ENCODE measurements at places on chromosomes 7 and 10. TPM values are rescaled to one million over a fixed set of nuclear protein-coding genes. Genes with fewer than 3 reads are reported as not detected.

DNA sequence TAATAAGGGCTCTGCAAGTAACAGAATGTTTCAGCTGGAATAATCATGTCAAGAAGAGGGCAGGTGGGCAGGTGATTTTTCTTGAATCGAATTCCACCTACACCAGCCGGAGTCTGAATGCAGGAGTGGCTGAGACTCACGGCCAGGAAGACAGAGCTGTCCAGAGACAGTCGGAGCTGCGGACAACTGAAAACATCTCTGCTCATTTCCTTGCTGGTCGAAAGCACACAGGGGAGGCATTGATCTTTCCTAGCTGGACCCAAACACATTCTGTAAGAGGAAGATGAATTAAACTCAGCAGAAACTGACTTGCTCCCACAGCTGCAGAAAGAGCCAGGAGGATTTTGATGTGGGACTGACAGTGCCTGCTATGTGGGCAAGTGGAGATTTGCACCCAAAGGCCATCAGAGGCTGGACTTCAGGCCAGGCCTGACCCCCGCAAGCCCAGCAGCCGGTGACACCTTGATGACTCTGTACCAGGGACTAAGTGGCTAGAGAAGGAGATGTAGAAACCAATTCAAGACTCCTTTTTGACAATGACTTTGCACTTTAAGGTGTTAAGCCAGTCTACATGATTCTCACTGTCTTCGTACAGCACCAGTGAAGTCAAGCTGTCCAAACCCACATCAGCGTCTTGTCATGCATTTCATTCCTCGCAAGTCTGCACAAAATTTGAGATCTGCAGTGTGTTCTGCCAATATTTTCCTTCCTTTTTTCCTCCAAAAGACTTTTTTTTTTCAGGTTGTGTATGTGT, 169.4 kb downstream of the TEX36 start:
- DNase-seq, result no peak

GRCh38 chr10:73768881-73769280, 13.0 kb upstream of the CHCHD1 start:
- no peak for DNase-seq

GRCh38 chr10:32182476-32182875, 126.3 kb upstream of the KIF5B start:
- DNase-seq, result no peak

The HKDC1 gene
- polyA plus RNA-seq, result 14.0 TPM

DNA sequence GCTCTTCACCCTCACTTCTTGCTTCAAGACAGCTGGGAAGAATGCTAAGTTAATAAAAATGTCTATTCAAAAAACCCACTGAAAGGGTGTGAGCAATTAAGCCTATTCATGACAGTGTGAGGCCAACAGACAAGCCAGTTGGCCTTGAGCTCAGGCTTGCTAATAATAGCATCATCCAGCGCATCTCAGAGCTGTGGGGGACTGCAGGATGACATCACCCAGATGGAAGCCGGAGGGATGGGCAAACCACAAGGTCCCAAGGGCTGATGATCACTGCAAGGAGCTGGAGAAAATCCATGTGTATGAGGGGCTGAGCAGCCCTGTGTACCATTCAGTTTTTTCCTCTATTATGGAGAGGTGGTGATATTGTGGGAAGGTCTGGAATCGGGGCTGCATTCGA, 770.4 kb downstream of the TNS3 start:
- no peak for DNase-seq

GRCh38 chr10:63105225-63106110, 27.7 kb upstream of the NRBF2 start:
- no peak for DNase-seq

DNA sequence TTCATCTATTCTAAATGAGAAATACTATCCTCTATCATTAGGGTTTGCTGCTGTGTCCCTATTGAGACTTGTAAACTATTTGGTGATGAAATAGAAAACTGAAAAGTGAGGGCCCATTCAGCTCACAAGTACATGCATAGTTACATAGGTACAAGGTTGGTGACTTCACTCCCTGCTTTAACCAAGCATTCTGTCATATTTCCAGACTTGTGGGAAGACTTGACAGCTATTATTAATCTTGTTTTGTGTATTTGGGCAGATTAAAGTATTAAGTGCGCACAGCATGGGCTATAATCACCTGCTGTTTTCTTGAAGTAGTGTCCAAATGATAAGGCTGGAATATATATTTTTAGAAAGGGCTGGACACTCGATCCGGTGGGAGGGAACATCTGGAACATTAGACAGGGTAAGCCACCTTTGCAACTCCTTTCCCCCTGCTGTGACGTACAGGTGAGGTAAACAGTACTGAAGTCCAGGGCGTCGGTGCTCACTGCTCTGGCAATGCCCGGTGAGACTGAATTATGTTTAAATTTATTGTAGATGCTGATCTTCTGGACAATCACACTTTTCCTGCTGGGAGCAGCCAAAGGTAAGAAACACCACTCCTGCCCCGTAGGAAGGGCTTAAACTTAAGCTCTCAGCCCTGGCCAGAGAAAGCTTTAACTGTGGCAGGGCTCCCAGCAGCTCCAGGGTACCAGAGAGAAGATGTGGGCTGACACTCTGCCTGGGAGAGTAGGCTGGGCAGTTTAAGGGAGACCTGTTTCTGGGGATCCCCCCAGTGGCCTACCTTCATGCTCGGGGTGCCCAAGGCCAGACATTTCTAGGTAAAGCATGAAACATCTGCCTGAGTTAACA, at the start of gene PNLIPRP1:
Gene PNLIPRP1, plus strand, starts transcription at position 370 of the 855 bp plus-strand sequence. Its CDS starts 171 bp downstream, at position 541.
- no peak for DNase-seq

- no peak for DNase-seq
These were observed 332.0 kb upstream of the GALNT17 start for GRCh38 chr7:70799841-70800405.

The AEBP1 gene
- polyA plus RNA-seq, result 82.4 TPM

DNA sequence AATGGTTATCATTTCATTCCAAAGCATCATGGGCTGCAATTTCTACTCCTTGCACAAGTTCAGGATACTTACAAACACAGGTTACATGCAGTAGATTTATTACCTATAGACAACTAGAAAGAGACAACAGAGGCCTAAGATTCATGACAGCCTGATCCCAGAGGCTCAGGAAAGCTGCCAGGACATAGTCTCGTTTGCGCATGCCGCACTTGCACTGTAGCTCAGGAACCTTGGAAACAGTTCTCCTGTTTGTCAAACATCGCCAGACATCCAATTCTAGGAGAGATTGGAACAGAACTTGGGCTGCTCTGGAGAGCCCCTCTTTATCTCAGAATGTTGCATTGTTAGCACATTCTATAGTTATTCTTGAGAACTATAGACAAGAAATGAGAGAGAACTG, 216.2 kb upstream of the CDC14C start:
- DNase-seq, result no peak

The SAMD9 gene
- polyA plus RNA-seq, result 6.7 TPM

GRCh38 chr10:18224626-18225445, 84.6 kb downstream of the CACNB2 start:
- no peak for DNase-seq

DNA sequence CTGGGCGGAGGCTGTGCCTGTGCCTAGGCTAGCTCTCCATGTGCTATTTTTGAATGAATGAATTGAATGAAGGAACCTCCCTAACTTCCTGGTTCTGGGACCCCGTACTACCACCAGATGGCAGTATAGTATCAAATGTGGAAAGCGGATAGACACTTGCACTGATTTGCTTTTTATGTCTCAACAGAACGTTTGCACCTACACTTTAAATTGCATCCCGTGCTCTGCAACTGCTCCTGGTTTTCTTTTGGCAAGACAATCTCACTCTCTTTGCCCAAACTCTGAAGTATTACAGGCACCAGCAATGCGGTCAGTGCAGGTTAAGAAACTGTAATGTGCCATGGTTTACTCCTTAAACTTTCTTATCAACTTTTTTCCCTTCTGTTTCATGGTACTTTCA, 6.5 kb downstream of the FZD8 start:
- no peak for DNase-seq

DNA sequence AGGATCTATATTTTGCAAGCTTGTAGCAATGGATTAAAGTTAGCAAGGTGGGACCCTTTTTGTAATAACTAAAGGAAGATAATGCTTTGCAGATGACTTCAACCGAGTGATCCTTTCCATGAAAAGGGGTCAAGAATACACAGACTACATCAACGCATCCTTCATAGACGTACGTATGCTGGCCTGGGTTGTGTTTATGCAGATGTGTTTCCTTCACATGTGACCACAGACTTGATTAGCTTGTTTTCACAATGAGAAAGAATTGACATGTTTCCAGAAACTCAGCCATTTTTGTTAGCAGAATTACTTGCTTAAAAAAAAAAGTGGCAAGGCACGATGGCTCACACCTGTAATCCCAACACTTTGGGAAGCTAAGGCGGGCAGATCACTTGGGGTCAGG, 54.2 kb downstream of the MKI67 start:
- DNase-seq, result no peak

DNA sequence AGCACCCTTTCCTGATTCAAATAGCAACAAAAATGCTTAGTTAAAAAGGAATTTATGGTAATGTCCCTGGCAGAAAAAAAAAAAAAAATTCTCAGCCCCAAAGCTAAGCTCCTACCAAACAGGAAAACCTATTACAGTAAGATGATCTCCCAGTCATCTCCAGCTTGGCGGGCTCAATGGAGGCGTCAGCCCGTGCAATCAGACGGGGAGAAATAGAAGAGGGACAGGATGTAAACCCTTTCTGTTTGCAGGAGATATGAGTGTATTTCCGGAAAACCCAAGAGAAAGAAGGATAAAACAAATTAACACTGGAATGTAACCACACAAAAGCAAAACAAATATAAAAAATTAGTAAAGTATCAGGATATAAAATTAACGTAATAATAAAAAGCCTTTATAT, 242.8 kb downstream of the TCERG1L start:
- DNase-seq, result no peak

The SCD gene
- 41.1 TPM for polyA plus RNA-seq

The NKX2-3 gene
- polyA plus RNA-seq, result not detected

- DNase-seq, result no peak
These were observed 248.9 kb upstream of the IGFBP3 start for GRCh38 chr7:46170021-46170420.

- no peak for DNase-seq
These were observed 15.6 kb downstream of the SNX10 start for GRCh38 chr7:26307226-26307625.

The PRSS37 gene
- polyA plus RNA-seq, result 1.3 TPM

The TAS2R41 gene
- polyA plus RNA-seq, result not detected

GRCh38 chr10:89567576-89568245, 32.3 kb upstream of the SLC16A12 start:
- no peak for DNase-seq

- no peak for DNase-seq
These were observed 2.0 kb downstream of the AGAP3 start for GRCh38 chr7:151088019-151088855.

- DNase-seq, result no peak
These were observed 82.5 kb upstream of the LRGUK start for GRCh38 chr7:134044682-134045081.

DNA sequence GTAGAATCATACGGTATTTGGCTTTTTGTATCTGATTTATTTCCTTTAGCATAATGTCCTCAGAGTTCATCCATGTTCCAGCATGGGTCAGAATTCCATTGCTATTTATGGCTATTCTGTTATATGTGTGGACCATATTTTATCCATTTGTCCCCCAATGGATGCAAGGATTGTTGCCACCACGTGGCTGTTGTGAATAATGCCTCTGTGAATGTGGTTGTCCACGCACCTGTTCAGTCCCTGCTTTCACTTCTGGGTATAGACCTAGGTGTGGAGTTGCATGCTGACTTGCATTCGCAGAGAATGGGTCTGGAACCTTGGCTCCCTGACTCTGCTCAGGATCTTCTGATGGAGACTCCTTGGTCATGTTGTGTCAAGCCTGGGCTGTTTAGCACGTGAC, 199.9 kb downstream of the CAMK1D start:
- no peak for DNase-seq

GRCh38 chr10:60950300-60950699, 6.3 kb upstream of the RHOBTB1 start:
- DNase-seq, result no peak

GRCh38 chr7:26567266-26567665, 275.6 kb downstream of the SNX10 start:
- DNase-seq, result no peak

The NXPH1 gene
- 0.25 TPM for polyA plus RNA-seq

- no peak for DNase-seq
These were observed 52.9 kb downstream of the ZNF467 start for GRCh38 chr7:149720372-149721083.

- no peak for DNase-seq
These were observed 189.8 kb upstream of the SH2B2 start for GRCh38 chr7:102096706-102097427.

DNA sequence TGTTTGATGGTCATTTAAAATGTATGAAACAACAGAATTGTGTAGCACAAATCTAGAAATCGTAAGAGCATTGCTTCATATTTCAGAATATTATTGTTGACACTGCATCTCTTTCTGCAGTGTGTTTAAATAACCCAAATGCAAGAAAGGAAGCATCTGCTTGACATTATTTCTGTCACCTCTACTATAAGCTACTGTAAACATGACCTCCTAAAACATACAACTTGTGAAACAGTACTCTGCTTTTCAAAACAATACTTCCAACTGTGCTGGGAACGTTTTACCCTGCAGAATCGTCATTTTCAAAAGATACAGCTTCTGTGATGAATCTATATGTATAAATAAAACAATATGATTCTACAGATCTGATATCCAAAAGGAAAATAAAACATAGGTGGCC, 82.0 kb downstream of the RNF133 start:
- no peak for DNase-seq

GRCh38 chr10:93225938-93226337, 152.2 kb downstream of the CYP26A1 start:
- no peak for DNase-seq

DNA sequence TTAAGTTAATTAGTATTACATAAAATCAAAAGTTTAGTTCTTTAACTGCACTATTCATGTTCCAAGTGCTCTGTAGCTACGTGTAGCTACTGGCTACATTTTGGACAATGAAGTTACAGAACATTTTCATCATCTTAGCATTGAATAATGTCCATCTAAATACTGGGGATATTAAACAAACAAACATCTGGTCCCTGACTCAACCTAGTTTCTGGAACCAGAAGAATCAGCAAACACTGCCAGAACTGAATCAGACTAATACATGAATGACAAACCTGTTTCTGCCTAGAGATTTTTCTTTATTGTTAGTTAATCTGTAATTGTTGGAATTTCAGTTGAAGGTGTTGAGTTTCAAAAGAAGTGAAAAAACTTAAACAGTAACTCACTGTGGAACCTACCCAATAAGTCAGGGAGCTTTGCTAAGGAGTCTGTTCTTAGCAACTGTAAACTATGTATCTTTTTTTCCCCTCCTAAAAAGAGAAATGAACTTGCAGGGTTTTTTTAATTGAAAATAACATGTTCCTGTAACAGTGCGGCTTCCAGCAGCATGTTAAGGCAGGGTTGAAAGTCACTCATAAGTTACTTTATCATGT, 58.3 kb downstream of the CDK13 start:
- DNase-seq, result no peak

- no peak for DNase-seq
These were observed 23.2 kb downstream of the TPK1 start for GRCh38 chr7:144812379-144813283.

GRCh38 chr7:19988860-19989259, 215.4 kb upstream of the TMEM196 start:
- DNase-seq, result no peak

- no peak for DNase-seq
These were observed 111.3 kb upstream of the TNS3 start for GRCh38 chr7:47693216-47693615.

The EPO gene
- polyA plus RNA-seq, result 0.10 TPM

The CDC14C gene
- not detected for polyA plus RNA-seq

- DNase-seq, result no peak
These were observed 77.9 kb downstream of the ARHGAP22 start for GRCh38 chr10:48526846-48527505.

The TUBB8 gene
- 0.41 TPM for polyA plus RNA-seq

GRCh38 chr10:35391153-35391953, 55.0 kb downstream of the CCNY start:
- no peak for DNase-seq

- DNase-seq, result no peak
These were observed 24.7 kb upstream of the HSPA12A start for GRCh38 chr10:116766837-116767634.

Measured in left renal cortex interstitium (tissue), 4 donors.